Activated T-cell treated with anti-CD3 and anti-CD28 coated beads, Interleukin-2, amount 50 U/mL, for 48 hours (primary cell): ENCODE measurements at places on chromosomes 3 and 15.

DNA sequence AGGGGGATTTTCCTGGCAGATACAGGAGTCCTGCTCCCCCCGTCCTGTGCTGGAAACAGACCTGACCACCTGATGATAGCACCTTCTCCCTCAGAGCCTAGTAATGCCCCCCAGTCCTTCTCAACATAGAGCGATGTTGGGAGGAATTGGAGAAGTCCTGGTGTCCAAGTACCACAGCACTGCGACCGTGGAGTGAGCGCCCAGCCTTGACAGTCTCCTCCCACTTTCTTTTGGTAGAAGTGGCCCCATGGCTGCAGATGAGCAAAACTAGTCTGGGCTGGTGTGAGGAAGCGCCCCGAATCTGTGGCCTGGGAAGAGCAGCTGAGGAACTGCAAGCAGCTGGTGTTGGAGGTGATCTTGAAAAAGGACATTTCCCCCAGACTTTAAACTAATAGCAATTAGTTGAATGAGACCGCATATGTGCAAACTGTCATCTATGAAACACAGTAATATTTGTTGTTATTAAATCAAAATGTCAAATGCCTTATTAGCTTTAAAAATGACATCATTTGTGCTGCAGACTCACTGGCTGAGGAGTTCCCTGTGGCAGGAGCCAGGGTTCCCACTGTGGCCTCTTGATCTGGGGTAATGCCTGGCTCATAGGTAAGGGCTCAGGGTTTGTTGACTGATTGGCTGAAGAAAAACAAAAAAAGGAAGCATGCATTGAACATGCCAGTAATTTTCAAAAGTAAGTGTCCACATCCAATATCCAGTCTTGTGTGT lies 121.8 kb downstream of the CACNA2D3 start:
- no peak for DNase-seq

GRCh38 chr3:16907243-16907642 lies 22.5 kb downstream of the PLCL2 start:
- DNase-seq, result no peak

- DNase-seq, result no peak
These were observed 111.8 kb downstream of the SRGAP3 start for GRCh38 chr3:9137676-9138075.

- no peak for DNase-seq
These were observed 109.2 kb upstream of the STRIT1 start for GRCh38 chr3:155402656-155403055.

- no peak for DNase-seq
These were observed 256.6 kb downstream of the CNTN3 start for GRCh38 chr3:74357881-74358280.

DNA sequence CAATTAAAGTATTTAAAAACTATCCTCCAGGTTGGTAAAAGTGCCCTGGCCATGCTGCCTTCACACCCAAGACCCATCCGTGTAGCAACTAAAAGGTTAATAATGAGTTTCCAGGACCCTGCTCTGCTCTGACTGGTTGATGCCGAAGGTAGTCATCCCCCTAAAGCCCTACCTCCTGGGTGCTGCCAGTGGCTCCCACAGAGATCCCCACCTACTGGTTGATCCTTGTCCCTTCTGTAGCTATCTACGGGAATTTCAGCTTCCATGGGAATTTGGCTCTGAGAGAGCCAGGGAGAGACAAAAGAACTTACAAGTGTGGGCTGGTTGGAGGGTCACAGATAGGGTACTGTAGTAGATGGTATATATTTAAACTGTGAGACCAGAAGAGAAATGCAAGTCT lies 110.6 kb upstream of the NANOGP8 start:
- no peak for DNase-seq

GRCh38 chr3:190644035-190644434 lies 130.2 kb downstream of the IL1RAP start:
- DNase-seq, result no peak

DNA sequence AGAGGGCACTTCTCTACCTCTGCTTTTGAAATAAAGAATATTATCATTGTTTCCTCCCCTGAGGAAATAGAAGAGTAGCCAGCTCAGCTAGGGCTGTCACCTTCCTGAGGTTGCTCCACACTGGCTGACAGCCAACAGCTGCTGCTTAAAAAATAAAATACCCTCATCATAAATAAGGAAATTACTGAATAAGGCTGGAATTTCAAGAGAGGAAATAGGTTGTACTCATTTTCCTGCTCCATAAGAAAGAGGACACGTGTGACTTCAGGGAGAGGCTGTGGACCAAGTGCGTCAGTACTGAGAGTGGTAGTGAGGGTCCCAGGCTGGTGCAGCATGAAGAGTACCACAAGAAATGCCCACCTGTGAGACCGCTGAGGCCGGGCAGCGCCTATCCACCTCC lies 8.1 kb upstream of the C2CD4B start:
- no peak for DNase-seq

DNA sequence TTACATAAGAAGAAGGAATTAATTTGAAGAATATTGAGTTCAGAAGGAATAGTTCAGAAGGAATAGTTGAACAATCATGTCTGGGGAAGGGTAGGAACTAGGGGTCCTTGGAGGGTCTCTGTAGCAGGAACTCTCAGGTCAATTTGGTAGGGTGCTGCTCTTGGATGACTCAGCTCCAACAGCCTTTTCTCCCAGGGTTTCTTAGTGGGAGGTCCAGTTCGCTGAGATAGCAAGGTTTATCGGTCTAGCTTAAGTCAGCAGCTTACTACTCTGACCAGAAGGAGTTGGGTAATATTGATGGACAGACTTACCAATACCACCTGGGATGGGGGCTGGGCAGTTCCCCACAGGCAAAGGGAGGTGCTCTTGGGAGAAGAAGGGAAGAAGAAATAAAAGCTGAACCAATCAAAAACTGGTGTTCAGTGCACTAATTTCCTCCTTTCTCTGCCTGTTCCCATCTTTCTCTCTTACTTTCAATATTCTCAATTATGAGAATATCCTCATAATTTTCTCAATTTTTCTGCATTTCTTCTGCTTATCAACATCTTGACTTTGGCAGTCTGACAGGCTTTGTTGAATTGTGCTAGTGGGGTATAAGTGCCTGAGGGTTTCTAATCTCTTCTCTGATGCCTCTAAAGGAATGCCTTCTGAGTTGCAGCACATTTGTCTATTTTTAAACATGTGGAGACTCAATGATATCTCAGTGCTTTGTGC lies 14.4 kb upstream of the MITF start:
- DNase-seq, result no peak

DNA sequence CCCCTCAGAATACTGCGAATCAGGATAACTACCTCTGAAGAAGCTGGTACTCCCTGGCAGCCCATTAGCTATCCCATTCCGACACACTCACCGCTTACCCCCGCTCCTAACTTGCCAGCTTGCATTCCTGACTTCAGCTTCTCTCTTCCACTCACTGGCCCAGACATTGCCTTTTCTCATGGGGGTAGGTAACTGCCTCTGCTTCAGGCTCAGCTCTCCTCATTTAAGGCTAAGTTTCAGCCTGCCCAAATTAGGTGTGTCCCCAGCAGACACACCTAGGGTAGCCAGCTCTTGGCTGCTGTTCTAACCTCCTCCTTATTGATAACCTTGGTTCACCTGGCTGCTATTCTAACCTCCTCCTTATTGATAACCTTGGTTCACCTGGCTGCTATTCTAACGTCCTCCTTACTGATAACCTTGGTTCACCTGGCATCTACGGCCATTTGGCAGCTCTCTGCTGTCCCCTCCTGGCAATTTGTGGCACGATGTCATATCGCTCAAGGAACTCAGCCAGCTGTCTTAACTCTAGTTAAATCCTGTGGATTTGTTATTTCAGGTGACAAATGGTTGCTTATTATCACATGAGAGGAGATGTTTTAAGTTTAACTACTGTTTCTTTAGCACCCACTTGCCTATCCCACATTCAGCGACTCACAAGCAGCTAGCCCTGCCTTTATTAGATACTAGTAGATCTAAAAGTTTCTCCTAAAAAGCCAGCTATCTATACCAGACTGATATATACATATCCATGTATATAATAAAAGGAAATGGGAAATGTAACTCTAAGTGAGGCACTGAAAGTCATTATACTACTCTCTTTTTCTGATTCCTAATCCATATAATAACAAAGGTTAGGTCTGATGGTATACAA lies 106.5 kb upstream of the ACP3 start:
- peak; percentile 26 for DNase-seq

DNA sequence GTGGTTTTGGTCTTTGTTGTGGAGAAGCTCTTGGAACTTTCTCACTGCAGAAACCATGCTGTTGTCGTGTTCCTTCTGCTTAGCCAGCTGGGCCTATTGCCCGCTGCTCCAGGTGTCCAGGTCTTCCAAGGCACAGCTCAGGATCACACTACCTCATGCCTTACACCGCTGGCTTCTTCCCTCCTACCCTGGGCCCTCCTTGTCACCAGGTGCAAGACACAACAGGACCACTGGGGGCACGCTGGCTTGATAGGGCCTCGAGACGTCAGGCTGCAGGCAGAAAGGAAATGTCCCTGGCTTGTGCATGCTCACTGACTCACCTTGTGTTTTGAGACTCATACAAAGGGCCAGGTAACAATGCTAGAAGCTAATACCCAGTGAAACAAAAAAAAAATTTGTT lies 32.3 kb downstream of the PAQR9 start:
- no peak for DNase-seq

- no peak for DNase-seq
These were observed 1.0 kb downstream of the LRRC28 start for GRCh38 chr15:99252326-99252725.

DNA sequence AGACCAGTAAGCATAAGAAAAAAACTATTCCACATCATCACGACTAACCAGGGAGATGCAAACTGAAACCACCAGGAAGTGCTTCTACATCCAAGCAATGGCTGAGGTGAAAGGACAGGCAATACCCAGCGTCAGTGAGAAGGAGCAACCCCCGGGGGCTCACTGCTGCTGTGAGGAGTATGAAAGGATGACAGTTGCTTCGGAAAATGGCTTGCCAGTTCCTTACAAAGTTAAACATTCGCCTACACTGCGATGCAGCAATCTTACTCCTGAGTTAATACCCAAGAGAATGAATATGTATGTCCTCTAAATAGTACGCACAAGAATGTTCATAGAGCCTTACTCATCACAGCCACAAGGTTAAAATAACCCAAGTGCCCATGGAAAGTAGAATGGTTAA lies 13.3 kb upstream of the PLXNA1 start:
- DNase-seq, result no peak
